ENCODE measurements at places on chromosomes 16 and 17. TPM values are rescaled to one million over a fixed set of nuclear protein-coding genes. Genes with fewer than 3 reads are reported as not detected.

SCIMP gene
- total RNA-seq, result not detected

MRPL10 gene
- 33.6 TPM for total RNA-seq

CA7 gene
- total RNA-seq, result not detected

CORO6 gene
- 4.5 TPM for total RNA-seq

LRRC75A gene
- 1.6 TPM for total RNA-seq

SOST gene
- not detected for total RNA-seq

TMC8 gene
- total RNA-seq, result not detected

IGFBP4 gene
- 1,032 TPM for total RNA-seq

TBX6 gene
- 0.39 TPM for total RNA-seq

GNG13 gene
- total RNA-seq, result not detected

INCA1 gene
- total RNA-seq, result 0.22 TPM

RABEP2 gene
- total RNA-seq, result 20.8 TPM

CLEC18C gene
- 0.13 TPM for total RNA-seq

DPEP2 gene
- not detected for total RNA-seq

C17orf78 gene
- not detected for total RNA-seq

KNOP1 gene
- 7.1 TPM for total RNA-seq

SLC6A2 gene
- total RNA-seq, result not detected

PRSS21 gene
- total RNA-seq, result not detected

TBC1D3C gene
- 0.32 TPM for total RNA-seq

SIAH1 gene
- 31.6 TPM for total RNA-seq

EFNB3 gene
- total RNA-seq, result 0.54 TPM

KRTAP16-1 gene
- total RNA-seq, result not detected

GLTPD2 gene
- total RNA-seq, result not detected

DHRS7C gene
- total RNA-seq, result not detected

RHOT2 gene
- total RNA-seq, result 25.2 TPM

FA2H gene
- total RNA-seq, result not detected

HSPB9 gene
- not detected for total RNA-seq

PDE6G gene
- total RNA-seq, result 0.54 TPM

CCL14 gene
- not detected for total RNA-seq

HAP1 gene
- 0.11 TPM for total RNA-seq

HOXB13 gene
- not detected for total RNA-seq

CCL7 gene
- total RNA-seq, result 3.9 TPM

PNMT gene
- total RNA-seq, result not detected

GOT2 gene
- total RNA-seq, result 26.3 TPM

SPATA22 gene
- total RNA-seq, result 1.3 TPM

FKBP10 gene
- 384 TPM for total RNA-seq

AFMID gene
- total RNA-seq, result 39.2 TPM

CES4A gene
- total RNA-seq, result 5.0 TPM

ITGB3 gene
- total RNA-seq, result 27.6 TPM

CEP131 gene
- 6.7 TPM for total RNA-seq

PDILT gene
- not detected for total RNA-seq

KRTAP4-9 gene
- not detected for total RNA-seq

NOG gene
- total RNA-seq, result not detected

AGRP gene
- not detected for total RNA-seq

SCN4A gene
- 0.13 TPM for total RNA-seq

GAS7 gene
- total RNA-seq, result 15.8 TPM

SLC52A1 gene
- not detected for total RNA-seq

C17orf100 gene
- 0.43 TPM for total RNA-seq

PPL gene
- total RNA-seq, result 13.7 TPM

SLC2A4 gene
- total RNA-seq, result 0.11 TPM

HASPIN gene
- total RNA-seq, result 2.4 TPM

GAST gene
- total RNA-seq, result not detected

CSH2 gene
- total RNA-seq, result not detected

GLIS2 gene
- 4.2 TPM for total RNA-seq

SPIRE2 gene
- 2.2 TPM for total RNA-seq

NOMO2 gene
- 133 TPM for total RNA-seq

CYBA gene
- total RNA-seq, result 191 TPM

PIK3R6 gene
- total RNA-seq, result not detected
